ENCODE measurements at places on chromosomes 16 and 17. TPM values are rescaled to one million over a fixed set of nuclear protein-coding genes. Genes with fewer than 3 reads are reported as not detected.
A peak's percentile ranks its signal among the peaks of the same experiment; 100 is the strongest.

The GLIS2 gene
- polyA plus RNA-seq, result not detected

The TPSD1 gene
- not detected for polyA plus RNA-seq

- no peak for DNase-seq
Observed at GRCh38 chr16:19784183-19784736, 66.2 kb downstream of the IQCK start.

DNA sequence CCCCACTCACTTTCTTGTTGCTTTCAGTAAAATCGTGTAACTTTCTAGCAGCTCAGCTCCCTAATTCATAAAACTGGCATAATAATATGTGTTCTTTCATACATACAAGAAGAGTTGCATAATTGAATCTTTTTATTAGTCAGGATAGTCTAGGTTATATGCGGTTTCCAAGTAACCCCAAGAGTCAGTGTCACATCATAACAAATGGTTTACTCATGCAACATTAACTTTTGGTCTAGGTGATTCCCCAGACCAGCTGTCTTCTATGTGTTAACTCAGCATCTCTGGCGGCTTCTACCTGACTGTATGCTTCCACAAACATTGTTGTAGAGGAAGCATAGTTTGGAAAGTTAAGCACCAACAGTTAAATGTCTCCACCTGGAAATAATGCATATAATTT, 1000.4 kb downstream of the CDH11 start:
- DNase-seq, result no peak

DNA sequence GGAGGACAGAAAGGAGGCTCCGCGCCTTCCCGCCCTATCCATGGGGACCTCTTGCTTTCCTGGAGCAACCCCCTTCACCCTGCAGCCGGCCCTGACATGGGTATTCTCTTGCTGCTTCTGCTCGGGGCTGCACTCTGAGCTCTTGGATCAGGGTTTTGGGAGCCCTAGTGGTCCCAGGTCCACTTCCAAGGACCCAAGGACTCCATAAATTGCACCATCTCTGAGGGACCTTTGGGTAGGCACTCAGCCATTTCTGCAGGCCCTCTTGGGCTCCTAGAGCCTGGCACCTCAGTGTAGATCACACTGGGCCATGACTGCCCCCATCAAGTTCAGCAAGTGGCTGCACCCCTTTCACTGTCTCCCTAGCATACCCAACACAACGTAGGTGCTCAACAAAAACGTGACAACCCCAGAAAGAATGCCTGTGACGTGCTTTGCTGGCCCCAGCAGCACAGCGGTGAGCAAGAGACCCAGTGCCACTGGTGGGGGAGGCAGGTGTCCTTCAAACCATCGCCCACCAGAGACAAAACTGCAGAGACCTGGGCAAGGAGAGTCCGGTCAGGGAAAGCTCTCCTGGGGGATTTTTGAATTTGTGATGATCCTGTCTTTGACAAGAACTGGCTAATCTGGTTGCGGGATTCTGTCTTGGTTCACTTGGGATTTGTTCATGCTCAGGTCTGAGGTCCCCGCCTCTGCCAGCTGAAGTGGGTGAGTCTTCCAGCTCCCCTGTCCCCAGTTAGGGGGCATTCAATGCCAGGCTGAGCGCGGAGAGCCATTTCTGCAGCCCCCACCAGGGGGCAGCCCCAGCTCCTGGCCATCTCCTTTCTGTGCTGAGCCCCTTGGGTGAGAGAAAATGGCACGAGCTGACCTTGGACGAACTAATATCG, 2.5 kb upstream of the RAB11FIP4 start:
- peak; percentile 50 for DNase-seq

GRCh38 chr16:20844054-20844453, 37.7 kb downstream of the REXO5 start:
- no peak for DNase-seq

GRCh38 chr17:60165223-60165622, 15.4 kb downstream of the CA4 start:
- no peak for DNase-seq

The SLFN12L gene
- polyA plus RNA-seq, result not detected

DNA sequence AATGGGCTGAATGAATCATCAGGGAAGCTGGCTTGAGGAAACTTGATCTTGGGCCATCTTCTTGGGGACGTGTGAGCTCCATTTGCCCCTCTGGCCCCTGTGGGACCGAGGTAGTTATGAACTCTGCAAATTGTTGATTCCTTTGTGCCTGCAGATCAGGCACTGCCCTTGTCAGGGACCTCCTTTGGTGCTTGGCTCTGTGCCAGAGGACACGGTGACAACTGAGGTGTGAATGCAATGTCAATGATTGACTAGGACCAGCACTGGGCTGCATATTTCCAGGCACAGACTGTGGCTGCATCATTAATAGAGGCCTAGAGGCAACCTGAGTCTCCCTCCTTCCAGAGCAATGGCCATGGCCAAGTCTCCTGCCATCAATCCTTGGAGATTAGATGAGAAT, 23.8 kb downstream of the PDILT start:
- DNase-seq, result no peak

DNA sequence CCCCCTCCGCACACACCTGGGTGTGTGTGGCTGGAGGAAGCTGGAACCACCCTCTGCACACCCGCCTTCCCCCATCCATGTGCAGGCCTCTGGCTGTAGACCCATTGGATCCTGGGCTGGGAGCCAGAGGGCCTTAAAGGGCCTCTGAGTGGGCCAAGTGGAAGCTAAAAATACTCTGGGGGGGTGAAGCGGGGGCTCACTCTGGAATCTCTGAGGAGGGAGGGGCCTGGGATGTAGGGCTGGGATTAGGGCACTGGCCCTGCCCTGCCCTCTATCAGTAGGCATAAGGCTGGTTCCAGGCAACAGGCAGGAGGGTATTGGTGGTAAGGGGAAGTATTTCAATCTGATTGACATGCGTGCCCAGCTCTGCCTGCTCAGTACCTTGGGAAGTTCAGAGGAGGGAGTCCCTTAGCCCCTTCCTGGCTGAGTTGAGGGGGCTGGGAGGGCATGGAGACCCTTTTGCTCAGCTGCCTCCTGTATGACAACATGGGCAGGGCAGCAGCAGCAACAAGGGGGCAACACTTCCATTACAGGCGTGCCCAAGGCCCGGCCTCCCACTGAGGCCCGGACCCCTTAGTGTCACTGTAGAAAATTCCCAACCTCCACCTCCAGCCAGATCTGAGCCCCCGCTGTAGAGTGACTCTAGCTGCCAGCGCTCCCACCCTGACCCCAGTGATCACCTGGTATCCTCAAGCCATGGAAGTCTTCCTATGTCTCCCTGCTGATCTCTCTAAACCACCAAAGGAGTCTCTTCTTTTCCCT, 5.2 kb downstream of the ITGA3 start:
- no peak for DNase-seq

The FBRS gene
- polyA plus RNA-seq, result 6.0 TPM

- no peak for DNase-seq
Observed at GRCh38 chr16:48611329-48612137, 1.6 kb upstream of the N4BP1 start.

The GDPD3 gene
- polyA plus RNA-seq, result 0.31 TPM

GRCh38 chr17:7732981-7733539, 15.5 kb downstream of the DNAH2 start:
- no peak for DNase-seq

The KRTAP2-2 gene
- not detected for polyA plus RNA-seq

The STH gene
- polyA plus RNA-seq, result not detected

The ST6GALNAC2 gene
- not detected for polyA plus RNA-seq

DNA sequence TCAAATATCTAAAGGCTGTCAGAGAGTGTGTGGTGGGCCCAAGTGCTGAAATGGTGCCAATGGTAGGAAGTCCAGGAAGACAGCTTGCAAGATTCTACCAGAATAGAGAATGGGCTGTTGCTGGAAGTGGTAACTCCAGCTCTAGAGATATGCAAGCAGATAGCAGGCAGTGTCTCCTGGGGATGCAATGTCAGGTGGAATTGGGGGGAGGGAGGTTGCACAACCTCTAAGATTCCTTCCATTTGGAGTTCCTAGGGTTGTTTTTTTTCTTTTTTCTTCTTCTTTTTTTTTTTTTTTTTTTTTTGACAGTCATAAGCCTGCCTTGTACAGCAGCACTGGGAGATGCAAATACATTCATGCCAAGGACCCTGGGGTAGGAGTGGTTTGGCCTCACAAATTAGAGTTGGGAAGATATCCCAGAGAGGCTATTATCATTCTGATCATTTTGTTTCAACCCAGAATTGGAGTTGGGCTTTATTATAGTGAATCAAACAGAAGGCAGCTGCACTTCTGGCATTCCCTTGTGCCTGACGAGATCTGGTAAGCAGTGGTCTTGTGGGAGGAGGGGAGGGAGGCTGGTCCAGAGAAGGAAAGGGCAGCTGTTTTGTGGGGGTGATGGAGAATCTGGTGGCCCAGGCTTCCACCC, 51.1 kb downstream of the SLC6A2 start:
- DNase-seq, result no peak

- no peak for DNase-seq
Observed at GRCh38 chr16:29994600-29995323, 655 bp downstream of the HIRIP3 start.

DNA sequence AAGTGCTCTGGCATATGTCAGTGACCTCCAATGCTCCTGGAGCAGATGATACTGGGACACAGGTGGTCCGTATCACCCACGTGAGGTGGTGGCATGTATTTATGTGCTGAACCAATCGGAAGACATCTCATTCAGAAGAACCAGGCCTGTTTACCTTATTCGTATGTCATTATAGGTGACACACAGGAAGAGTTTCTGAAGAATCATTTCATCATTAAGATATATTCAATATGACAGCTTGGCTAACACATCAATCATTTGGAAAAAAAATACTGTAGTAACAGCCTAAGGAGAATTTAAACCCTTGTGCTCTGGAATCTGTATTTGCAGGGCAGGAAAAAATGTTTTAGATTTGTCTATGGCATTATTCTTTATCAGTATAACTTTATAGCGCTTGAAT, 44.6 kb downstream of the RBFOX1 start:
- DNase-seq, result no peak

DNA sequence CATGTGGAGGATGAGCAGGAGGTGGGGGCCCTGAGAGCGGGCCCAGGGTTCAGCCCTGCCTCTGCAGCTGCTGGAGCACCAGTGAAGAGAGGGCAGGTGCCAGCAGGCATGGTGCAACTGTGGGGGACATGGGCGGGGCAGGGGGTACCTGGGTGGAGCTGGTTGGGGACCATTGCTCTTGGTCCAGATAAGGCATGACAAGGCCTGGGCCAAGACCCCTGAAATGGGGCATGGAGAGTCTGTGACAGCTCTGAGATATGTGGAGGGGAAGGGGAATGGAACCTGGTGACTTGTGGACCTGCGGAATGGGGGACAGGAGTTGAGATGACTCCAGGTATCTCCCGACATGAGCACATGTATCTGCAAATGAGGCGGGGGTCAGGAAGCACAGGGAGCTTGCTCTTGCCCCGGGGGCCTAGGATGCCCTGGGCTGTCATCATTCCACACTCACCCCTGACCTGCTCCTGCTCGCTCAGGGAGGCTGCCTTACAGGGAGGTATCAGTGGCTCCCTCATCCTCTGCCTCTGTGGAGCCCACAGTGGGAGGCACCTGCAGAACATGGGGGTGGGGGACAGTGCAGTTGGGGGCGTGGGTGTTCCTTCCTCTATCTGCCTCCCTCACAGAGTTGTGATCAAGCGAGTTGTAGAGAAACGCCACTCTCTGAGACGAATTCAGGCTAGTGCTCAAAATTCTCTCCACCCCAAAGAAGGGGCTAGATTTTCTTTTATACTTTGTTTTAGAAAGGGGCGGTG, 40.2 kb downstream of the TMEM235 start:
- no peak for DNase-seq

GRCh38 chr16:16067127-16067526, 117.7 kb downstream of the ABCC1 start:
- DNase-seq, result no peak

GRCh38 chr17:81980707-81981343, 3.4 kb downstream of the ASPSCR1 start:
- DNase-seq, result no peak

The CENPN gene
- 4.2 TPM for polyA plus RNA-seq

DNA sequence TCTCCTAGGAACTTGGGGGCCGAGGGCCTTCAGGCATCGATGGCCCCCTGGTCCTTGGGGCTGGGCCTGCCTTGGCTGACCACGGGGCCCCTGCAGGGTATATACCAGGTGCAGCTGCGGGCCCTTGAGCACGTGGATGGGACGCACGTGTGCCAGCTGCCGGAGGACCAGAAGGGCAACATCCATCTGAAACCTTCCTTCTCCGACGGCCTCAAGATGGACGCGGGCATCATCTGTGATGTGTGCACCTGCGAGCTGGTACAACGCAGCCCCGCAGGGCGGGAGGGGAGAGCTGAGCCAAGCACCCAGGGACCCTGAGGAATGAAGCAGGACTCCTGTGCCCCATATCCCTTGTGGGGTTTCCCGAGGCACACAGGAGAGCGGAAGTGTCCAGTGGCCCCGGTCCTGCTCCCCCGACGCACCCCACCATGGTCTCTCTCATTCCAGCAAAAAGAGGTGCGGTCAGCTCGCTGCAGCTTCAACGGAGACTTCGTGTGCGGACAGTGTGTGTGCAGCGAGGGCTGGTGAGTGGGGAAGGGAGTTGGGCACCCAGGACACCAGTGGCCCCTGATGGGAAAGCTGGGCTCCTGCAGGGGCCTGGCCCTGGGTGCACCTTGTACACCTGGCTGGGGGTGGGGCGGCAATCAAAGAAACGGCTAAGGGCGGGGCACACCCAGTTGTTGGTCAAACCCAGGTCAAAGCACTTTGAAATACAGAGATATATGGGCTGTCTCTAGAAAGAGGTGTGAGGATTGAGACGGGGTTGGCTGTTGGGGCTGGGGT, 10.6 kb downstream of the ITGB4 start:
- DNase-seq, result no peak

GRCh38 chr16:26005336-26005735, 313.6 kb downstream of the HS3ST4 start:
- no peak for DNase-seq

DNA sequence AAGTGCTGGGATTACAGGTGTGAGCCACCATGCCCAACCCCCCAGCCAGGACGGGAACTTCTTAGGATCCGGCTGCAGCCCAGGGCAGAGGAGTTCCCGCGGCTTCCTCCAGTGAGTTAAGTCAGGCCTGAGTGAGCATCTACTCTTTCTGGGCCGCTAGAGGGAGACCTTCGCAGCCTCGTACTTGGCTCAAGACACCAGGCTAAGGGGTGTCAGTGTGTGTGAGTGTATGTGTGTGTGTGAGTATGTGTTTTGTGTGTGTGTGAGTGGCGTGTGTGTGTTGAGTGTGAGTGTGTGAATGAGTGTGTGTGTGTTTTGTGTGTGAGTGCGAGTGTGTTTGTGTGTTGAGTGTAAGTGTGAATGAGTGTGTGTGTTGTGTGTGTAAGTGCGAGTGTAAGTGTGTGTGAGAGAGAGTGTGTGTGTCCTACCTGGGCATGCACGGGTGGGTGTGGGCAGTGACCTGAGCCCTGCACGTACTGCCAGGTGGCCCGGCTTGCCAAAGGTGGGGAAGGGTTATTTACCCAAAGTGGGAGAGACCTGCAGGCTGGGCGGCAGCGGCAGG, 58.5 kb downstream of the TMEM235 start:
- peak; percentile 65 for DNase-seq
